Small intestine (tissue), 16 donors: ENCODE measurements at places on chromosomes 11 and 22.

GRCh38 chr11:68992743-68993255 lies 12.0 kb upstream of the MRGPRD start:
- no peak for DNase-seq

DNA sequence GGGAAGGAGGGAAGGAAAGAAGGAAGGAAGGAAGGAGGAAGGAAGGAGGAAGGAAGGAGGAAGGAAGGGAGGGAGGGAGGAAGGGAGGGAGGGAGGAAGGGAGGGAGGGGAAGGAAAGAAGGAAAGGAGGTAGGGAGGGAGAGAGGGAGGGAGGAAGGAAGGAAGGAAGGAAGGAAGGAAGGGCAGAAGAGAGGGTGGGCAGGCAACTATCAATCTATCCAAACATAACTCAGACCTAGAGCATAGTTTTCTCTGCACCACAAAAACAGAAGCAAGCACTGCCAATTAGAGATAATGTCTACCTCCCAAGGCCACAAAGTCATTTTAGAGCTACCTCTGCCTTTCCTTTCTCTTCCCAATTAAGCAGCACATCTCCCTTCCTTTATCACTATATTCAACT lies 109.1 kb downstream of the ETS1 start:
- DNase-seq: no peak

- no peak for DNase-seq
Measured at GRCh38 chr22:38215156-38216038, 13.6 kb downstream of the MAFF start.

DNA sequence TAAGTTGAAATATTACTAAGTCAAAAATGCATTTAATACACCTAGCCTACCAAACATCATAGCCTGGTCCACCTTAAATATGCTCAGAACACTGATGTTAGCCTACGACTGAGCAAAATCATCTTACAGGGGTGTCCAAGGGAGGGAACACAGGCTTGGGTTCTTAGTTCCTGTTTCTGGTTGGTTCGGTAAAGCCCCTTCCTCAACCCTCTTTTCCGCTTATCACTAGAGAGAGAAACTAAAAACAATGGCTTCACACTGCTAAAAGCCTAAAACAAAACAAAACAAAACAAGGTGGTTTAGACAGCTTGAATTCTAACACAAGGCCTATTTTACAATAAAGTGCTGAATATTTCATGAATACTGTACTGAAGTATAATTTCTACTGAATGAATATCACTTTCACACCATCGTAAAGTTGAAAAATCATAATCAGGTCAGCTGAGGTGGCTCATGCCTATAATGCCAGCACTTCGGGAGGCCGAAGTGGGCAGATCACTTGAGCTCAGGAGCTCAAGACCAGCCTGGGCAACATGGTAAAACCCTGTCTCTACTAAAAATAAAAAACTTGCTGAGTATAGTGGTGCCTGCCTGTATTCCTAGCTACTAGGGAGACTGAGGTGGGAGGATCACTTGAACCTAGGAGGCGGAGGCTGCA lies 118.0 kb downstream of the SIK3 start:
- no peak for DNase-seq
